CD4-positive, CD25-positive, alpha-beta regulatory T cell (primary cell): ENCODE measurements at places on chromosomes 12 and 14.

- DNase-seq = no peak
Measured at GRCh38 chr12:113990250-113991223, 24.4 kb upstream of the RBM19 start.

DNA sequence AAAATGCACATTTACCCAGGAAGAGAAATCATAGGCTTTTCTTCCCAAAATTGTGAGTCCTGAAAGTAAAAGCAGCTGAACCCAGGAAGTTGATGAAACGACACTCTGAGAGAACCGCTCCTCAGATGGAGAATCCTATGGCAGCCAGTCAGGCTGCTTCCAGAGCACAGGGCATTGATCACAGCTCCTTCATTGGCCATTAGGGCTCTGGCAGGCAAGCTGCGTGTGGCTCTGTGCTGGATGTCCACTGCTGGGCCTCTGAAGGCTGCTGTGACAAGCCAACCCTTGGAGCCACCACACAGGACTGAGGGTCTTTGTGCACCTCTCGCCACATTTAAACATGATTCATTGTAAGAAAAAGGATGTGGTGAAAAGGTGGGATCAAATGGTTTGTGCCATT, 89.4 kb downstream of the EXOC5 start:
- DNase-seq = no peak

GRCh38 chr14:105902131-105902898, 375.9 kb downstream of the TMEM121 start:
- no peak for DNase-seq

DNA sequence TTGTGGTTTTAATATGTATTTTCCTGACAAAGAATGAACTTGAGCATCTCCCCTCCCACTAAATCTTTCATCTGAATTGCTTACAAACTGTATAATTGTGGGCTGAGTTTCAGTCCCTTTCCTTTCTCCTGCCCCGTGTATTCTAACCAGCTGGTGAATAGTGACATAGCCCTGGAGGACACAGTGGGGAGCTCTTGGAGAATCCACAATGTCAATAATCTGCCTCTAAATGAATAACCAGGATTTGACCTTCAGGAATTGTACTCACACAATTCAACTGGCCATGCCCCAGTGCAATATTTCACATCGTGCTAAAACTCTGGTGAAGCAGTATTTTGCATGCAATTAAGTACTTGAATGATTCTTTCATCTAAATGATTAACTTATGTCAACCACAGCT, 177.2 kb downstream of the C12orf42 start:
- DNase-seq = no peak

DNA sequence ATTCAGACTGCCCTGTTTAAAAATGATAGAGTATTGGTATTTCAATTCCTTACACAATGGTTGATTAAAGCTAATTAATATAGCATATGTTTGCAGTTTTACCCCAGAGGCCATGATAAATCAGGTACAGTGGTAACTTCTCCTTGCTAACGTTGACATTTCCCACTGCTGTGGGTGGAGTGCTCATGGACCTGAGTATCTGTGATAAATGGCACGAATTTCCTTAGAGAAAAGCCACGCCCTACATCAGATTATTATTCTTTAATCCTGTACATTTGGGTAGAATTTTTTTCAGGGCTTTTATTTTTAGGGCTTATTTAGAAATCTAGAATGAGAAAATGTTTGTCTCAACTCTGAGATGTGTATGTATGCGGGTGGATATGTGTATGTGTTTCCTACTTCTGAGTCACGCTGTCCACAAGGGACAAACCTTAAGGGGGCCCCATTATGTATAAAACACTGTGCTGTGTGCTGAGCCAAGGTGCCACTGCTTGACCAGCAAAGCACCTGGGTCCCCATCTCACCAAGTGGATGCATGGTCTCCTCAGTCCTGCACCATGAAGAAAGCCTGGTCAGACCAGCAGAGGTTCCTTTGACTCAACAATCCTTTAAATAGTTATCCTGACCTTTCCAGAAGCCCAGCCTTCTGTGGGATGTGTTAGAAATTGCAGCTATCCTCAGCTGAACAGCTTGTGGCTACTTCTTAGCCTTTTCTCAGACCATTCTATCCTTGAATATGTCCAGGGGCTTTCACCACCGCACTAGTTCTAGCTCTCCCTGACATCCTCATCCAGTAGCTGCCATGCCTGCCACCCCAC, 57.9 kb upstream of the STK38L start:
- DNase-seq = no peak

DNA sequence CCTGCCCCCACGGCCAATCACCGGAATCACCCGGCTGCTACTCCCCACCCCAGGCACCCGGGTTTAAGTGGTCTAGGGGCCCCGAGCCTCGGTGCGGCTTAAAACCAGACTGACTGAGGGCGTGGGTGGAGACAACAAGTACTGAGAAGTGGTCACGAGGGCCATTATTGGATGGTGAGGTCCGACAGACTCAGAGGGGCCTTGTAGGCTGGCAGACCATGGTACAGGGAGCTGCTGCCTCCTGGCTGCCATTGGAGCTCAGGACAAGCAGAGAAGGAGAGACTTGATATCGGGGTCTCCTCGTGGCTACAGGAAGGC, 54.1 kb downstream of the FBRSL1 start:
- DNase-seq = no peak

DNA sequence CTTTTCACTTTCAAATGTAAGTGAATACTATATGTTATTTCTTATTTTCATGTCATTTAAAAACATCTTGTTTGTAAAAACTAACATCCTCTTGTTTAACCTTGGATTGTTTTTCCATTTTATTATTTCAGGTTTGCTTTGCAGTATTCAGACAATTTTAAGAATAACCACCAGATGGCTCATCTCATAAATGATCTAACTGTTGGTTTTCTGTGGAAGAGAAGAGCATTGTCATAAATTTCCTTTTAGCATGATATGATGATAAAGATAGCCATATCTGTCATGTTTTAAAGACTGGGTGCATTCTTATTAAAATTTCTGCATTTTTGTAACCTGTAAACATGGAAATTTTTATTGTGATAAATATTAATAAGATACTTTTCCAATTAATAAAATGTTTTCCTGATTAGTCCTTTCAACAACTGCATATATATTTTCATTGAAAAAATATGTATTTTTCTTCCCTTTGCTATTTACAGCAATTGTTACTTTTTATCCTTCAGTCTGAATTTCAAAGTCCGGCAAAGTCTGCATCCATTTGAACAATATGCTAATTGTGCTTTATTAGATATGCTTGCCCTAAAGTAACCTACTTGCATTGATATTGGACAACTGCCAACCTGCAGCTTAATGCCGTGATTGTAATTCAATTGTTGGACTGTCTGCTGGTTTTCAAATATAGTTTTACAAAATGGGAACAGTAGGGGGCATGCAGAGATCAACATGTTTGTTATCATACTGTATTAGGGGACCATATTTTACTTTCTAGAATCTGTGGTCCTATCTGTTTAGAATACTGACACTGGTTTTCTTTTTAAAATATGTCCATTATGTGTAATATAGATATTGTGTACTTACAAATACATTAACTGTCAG, 163.4 kb downstream of the GARIN6 start:
- DNase-seq = no peak
